ENCODE measurements at places on chromosomes 11 and 22. TPM values are rescaled to one million over a fixed set of nuclear protein-coding genes. Genes with fewer than 3 reads are reported as not detected.

Gene ZNF74
- total RNA-seq: 4.9 TPM

Gene PDGFB
- total RNA-seq: 19.9 TPM

Gene P2RY2
- 19.7 TPM for total RNA-seq

Gene GRAMD1B
- 12.2 TPM for total RNA-seq
